Central memory CD8-positive, alpha-beta T cell (primary cell): ENCODE measurements at places on chromosomes 1 and 21.

- no peak for DNase-seq
Observed at GRCh38 chr21:27674041-27674615, 707.2 kb upstream of the ADAMTS5 start.

DNA sequence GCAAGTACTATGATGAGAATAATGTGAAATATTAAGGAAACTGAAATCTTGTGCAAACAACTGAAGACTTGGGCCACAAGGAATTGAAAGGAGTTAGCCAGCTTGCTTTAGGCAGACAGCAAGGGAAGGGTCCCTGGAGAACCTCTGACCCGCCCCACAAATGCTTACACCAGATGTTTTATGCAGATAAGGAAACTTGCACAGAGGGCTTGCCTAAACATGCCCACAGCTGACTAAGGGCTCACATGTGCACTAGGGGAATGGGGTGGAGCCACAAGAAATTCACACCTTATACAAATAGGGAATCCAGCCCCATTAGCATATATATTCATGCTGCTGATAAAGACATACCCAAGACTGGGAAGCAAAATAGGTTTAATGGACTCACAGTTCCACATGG, 86.1 kb upstream of the CYYR1 start:
- no peak for DNase-seq

- no peak for DNase-seq
Observed at GRCh38 chr1:109687641-109688499, at the start of gene GSTM1. GSTM1 (plus strand) TSS chr1:109687817; CDS start chr1:109687874, 57 bp downstream.

- DNase-seq: no peak
Observed at GRCh38 chr1:82472489-82473131, 671.9 kb downstream of the ADGRL2 start.

- no peak for DNase-seq
Observed at GRCh38 chr1:38738207-38738606, 121.4 kb downstream of the RRAGC start.

DNA sequence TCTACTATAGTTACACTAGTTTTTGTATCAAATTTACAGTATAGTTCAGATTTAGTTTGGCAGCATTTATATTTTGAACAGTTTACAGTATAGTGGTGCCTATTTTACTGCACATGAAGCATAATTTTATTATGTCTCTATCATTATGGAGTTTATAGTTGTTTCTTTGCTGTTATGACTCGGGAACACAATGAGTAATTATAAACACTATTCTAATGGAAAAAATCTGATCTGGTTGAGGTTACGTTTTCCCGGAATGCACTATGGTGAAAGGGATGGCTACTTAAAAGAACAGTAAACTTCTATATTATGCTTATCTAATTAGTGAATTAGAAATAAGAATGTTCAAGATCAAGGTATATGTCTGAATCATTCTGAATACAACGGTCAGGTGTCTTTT, 10.6 kb downstream of the LCA5L start:
- no peak for DNase-seq

GRCh38 chr21:36990508-36991205, 15.8 kb upstream of the RIPPLY3 start:
- DNase-seq: no peak

DNA sequence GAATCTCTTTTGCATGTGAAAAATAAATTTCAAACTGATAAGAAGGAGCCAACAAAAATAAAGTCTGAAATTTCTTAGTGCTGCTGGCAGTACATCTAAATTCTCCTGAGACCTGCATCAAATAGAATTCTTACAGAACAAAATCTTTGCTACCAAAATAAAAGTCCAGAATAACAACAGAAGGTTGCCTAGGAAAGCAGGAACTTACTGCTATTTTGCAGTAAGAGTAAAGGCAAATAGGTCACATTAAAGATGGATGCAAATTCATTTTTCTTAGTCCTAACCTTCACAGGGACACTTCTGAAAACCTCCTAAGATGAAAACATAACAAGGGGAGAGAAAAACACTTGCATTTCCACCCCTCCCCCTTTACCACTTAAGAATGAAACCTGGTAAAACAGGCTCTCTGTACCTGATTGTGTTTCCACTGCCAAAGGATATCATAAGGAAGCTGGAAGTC, 59.0 kb downstream of the RUSC1 start:
- no peak for DNase-seq

GRCh38 chr1:91730801-91731732, 154.9 kb downstream of the TGFBR3 start:
- no peak for DNase-seq

- no peak for DNase-seq
Observed at GRCh38 chr21:45381865-45382696, 22.9 kb upstream of the COL18A1 start.
